ENCODE measurements at places on chromosomes 16 and 17.
A peak's percentile ranks its signal among the peaks of the same experiment; 100 is the strongest.

GRCh38 chr16:6131526-6132050 lies 1034.0 kb upstream of the EEF2KMT start:
- no peak for DNase-seq

DNA sequence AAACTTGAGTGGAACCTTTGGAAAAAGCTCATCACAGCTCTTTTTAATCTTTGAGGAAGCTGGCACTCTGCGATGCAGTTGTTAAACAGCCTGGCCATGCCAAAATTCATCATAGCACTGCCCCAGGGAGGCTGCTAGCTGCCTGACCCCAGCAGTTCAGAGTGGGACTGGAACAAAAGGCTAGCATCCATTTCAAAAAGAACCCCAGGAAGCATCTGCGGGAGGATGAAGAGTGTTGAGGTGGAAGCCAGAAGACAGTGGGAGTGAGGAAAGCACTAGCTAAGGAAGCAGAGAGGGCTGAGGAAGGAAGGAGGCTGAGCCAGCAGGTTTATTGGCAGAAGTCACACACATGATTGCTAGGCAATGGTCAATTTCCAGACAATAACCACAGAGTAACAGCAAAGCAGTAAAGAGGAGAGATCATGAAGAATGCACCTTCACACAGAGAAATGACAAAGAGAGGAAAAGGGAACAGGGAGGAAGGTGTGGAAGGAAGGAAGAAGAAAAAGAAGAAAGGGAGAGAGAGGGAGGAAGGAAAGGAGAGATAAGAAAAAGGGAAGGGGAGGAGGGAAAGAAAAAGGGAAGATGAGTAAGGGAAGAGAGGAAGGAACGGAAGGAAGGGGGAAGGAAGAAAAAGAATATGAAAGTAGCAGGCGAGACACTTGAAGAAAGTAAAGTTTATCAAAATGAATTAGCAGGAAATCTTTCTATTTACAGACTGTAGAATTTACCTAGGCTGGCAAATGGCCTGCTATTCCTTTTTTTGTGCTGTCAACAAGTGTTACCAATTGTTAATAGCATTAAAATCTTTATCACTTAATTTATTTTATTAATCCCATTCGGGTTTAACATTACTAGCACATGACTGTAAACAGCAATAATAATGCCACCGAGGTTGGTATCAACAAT lies 270.0 kb upstream of the PSMD7 start:
- DNase-seq, result peak; percentile 66

DNA sequence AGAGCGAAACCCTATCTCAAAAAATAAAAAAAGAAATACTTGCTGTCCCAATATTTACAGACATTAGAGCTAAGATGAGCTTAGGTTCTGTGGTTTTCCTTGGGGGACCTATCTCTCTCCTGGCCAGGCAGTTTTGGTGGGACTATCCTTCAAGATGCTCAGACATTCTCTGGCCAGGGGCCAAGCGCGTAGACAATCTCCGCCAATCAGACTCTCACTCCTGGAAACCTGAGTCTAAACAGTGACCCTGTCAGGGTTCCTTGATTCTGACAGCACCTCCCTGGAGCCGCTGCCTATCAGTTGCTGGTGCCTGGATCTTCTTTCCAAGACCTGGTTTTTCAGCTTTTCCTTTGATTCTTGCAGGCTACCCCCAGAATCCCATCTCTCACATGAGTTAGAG lies 45.6 kb downstream of the EMP2 start:
- no peak for DNase-seq

- no peak for DNase-seq
These were observed 10.8 kb upstream of the RIPOR1 start for GRCh38 chr16:67517661-67518423.

GRCh38 chr17:57935833-57936807 lies 19.1 kb downstream of the CUEDC1 start:
- peak; percentile 48 for DNase-seq

- DNase-seq, result no peak
These were observed 16.5 kb upstream of the AKTIP start for GRCh38 chr16:53519417-53520091.

DNA sequence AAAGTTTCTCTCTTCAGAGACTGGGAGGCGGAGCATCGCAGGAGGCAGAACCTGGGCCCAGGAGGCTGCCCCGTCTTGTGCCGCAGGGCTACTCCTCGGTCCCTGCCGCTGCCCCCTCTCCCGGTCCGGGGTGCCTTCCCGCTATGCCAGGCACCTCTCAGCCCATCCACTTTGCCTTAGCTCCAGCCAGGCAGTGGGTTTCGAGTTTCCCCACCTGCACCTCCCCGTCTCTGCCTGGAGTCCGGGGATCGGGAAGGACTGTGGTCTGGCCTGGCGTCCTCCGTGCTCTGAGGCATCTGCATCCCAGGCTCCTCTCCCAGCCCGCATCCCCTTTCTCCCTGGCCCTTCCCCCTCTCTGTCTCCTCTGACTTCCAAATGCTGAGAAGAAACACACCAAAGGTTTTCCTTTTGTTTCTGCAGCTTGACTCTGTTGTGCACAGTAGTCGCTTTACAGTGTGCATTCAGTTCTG lies 26.8 kb upstream of the PIK3R6 start:
- peak; percentile 51 for DNase-seq

GRCh38 chr16:87541147-87541871 lies 48.5 kb upstream of the ZCCHC14 start:
- DNase-seq, result no peak

- DNase-seq, result peak; percentile 74
These were observed 1.7 kb upstream of the LASP1 start for GRCh38 chr17:38867968-38868816.

- no peak for DNase-seq
These were observed 12.9 kb downstream of the AKAP1 start for GRCh38 chr17:57097832-57098421.

DNA sequence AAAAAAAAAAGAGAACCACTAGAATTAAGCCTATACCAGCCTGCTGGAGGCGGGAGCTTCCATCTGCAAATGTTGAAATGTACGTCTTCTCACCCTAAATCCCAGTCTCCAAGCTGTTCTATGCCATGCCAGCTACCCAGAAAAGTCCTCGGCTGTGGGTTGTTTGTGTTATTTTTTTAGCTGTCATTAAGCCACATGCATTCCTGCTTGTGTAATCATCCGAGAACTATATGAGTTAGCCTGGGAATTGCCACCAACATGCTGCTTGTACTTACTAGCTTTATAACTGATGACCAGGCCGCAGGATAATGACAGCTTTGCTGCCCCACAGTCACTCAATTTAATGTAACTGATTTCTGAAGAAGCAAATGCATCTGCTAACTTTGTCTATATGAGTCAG lies 313.9 kb upstream of the SALL1 start:
- DNase-seq, result no peak

GRCh38 chr17:71428897-71429296 lies 691.9 kb upstream of the SOX9 start:
- no peak for DNase-seq

DNA sequence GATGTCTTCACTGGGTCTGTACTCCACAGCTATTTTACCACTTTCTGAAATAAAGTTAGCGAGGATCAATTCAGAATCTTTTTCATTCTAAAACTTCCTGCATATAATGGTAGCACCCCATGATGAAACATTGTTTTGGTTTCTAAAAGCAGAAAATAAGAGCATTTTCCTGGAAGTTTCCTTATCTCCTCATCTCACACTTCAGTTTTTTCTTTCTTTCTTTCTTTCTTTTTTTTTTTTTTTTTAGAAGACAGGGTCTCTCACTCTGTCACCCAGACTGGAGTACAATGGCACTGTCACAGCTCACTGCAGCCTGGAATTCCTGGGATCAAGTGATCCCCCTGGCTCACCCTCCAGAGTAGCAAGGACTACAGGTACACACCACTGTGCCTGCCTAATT lies 10.3 kb downstream of the RDM1 start:
- no peak for DNase-seq

DNA sequence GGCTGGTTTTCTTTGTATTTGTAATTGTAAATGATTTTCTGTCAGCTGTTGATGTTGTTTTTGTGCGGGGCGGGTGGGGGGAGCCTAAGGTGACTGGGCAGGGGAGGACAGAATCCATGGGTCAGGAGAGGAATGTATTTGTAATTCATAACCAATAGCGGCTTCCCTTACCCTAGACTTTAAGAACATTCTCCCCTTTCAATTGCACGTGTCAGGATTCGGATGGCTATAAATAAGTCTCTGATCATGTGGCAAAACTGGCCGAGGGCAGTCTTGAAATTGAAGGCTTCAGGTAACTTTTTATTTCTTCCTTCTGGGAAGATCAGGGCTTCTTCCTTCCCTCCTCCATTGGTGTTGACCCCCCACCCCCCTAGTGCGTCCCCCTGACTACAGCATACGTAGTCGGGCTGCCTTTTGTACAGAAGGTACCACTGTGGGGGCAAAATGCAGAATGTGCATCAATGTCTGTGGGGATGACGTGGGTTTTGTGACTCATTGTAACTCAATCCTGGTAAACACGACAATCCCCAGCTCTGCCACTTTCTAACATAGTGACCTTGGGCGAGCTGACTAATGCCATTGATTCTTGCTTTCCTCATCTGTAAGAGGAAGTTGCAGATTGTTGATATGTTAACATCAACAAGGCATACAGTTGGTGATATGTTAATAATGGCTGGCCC lies 16.2 kb downstream of the MARCHF10 start:
- no peak for DNase-seq

DNA sequence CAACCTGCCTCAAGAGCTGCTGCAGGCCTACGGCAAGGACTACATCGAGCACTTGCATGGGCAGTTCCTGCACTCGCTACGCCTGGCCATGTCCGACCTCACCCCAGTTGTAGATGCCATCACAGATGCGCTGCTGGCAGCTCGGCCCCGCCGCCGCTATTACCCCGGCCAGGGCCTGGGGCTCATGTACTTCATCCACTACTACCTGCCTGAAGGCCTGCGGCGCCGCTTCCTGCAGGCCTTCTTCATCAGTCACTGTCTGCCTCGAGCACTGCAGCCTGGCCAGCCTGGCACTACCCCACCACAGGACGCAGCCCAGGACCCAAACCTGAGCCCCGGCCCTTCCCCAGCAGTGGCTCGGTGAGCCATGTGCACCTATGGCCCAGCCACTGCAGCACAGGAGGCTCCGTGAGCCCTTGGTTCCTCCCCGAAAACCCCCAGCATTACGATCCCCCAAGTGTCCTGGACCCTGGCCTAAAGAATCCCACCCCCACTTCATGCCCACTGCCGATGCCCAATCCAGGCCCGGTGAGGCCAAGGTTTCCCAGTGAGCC lies 5.8 kb downstream of the HSD11B2 start:
- DNase-seq, result no peak

GRCh38 chr17:38429476-38430100 lies 1.3 kb downstream of the ARHGAP23 start:
- no peak for DNase-seq

DNA sequence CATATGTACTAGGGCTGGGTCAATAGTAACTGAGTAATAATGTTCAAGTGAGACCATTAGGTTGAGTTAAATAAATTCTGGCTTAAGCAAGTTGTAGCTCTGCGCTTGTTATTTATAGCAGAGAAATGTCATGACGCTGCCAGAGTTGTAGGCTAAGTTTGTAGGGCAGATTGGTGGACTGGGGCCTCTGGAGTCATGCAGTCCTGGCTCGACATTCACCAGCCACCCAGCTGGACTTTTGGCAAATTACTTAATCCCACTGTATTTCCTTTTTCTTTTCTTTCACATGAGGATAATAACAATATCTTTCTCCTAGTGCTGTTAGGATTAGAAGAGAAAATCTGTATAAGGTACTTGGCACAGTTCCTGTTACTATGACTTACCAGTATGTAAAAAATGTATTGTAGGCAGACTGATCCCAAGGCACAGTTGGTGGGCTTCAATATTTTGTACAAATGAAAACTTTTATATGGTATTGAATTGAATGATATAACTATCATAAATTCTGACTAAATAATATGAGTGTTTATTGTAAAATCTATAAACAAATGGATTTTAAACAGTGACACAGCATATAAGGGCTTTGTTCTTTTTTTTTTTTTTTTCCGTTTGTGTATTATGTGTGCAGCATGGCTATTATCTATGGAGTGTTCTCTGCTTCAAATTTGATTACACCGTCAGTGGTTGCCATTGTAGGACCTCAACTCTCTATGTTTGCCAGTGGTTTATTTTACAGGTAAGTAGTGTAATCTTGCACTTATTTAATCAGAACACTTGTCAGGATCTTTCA lies 2.6 kb downstream of the MFSD11 start:
- DNase-seq, result no peak

- DNase-seq, result no peak
These were observed 6.9 kb upstream of the SLC7A6 start for GRCh38 chr16:68257251-68257905.

- DNase-seq, result no peak
These were observed 1.5 kb upstream of the FTSJ3 start for GRCh38 chr17:63828936-63829335.

DNA sequence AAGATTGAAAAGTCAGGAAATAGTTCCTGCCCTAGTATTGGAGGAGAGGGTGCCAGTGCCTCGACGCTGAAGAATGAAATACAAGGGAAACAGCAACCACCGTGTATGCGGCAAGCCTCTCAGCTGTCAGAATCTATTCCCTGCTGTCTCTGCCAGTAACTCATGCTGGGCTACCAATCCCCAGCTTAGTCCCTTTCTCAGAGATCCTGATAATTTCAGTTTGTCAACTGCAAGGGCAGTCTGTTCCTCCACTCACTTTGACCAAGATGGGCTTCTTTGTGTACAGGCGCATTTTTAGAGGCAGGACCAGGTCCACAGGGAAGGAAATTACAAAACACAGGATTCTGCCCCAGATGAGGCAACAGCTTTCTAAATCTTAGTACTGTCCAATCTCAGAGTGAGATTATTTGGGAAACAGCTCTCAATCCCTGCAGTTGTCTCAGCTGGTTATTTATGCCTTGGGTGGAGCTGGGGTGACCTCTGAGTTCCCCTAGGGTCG lies 1.3 kb downstream of the NQO1 start:
- peak; percentile 12 for DNase-seq

DNA sequence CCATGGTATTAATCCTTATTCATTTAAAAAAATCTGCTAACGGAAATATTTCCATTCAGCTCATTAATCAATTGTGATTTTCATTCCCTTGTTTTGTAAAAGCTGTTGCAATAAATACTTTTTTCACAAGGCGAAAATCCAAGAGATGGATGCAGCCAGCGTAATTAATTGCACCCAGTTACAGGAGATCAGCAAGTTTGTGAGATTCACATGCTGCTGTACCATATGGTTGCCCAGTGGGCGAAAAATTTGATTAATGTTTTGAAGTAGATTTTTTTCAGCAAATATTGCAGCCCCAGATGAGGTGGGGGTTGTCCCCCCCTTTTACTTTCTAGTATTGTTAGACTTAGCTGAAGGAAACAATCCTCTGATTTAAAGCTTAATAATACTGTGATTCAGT lies 186.6 kb downstream of the WWOX start:
- no peak for DNase-seq

- no peak for DNase-seq
These were observed 7.7 kb downstream of the ZNF207 start for GRCh38 chr17:32357615-32358014.

DNA sequence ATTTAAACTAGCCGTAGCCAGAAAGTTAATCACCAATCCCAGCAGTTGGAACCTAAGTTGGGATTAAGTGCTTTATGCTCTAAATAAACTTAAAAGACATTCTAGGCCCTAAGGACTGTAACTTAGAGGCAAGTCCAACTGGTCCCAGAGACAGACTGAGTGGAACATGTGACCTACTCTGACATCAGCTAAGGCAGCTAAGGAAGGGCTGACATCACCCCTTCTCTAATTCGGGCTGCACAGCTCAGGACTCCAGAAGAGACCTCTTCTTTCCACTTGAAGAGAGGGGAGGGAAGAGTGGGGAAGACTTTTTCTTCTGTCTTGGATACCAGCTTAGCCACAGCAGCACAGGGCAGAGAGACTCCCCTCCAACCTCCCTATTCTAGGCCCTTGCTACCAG lies 565.2 kb downstream of the CDH8 start:
- DNase-seq, result no peak
